ENCODE measurements at places on chromosomes 1 and 21.

DNA sequence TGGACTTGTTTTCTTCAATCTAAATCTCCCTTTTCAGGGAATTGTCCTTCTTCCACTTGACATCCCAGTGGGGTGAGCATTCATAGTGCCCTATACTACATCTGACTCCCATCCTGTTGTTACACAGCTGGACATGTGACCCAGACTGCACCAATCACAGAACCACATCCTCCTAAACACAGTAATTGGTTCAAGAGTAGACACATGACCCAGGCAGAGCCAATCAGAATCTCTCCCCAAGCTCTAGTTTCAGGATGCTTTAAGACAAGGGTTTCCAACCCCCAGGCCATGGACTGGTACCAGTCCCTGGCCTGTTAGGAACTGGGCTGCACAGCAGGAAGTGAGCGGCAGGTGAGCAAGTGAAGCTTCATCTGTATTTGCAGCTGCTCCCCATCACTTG is 5.6 kb upstream of the DDOST start:
- H3K36me3 ChIP-seq, result no peaks in the 10 kb centered on the region
- H3K27ac ChIP-seq, result no peak overlapping the region
- peaks cover 11% of the 10 kb centered on the region for H3K4me1 ChIP-seq
- no peaks in the 10 kb centered on the region for H3K27me3 ChIP-seq

- no peaks in the 10 kb centered on the region for H3K27me3 ChIP-seq
- H3K36me3 ChIP-seq, result peaks cover 17% of the 10 kb centered on the region
- H3K4me3 ChIP-seq, result peak overlapping the region; percentile 34
Observed at GRCh38 chr1:93081716-93082115, 2.6 kb downstream of the MTF2 start.

DNA sequence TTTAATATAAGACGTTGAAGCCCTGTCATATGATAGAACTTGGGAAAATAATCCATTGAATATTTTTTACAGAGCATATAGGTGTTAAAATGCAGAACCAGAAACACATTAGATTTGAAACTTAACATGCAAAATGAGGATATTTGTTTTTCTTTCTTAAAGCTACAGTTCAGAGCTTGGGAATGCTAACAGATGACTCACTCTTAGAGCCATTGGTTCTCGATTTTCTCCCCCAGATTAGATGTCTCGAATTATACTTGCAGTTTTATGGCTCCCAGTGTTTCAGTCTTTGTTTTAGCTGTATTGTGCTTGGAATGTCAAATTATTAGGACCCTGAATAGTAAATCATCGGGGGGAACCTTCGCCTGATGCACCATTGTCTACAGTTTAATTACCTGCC is 575.7 kb upstream of the ZP4 start:
- H3K27me3 ChIP-seq, result no peaks in the 10 kb centered on the region
- no peak for DNase-seq
- no peaks in the 10 kb centered on the region for H3K36me3 ChIP-seq
- no peak overlapping the region for H3K4me3 ChIP-seq

GRCh38 chr1:10908266-10908665 is 104.2 kb upstream of the TARDBP start:
- no peak overlapping the region for H3K4me3 ChIP-seq
- peaks cover 21% of the 10 kb centered on the region for H3K27me3 ChIP-seq
- DNase-seq, result no peak
- no peak overlapping the region for H3K27ac ChIP-seq
- peaks cover 8% of the 10 kb centered on the region for H3K4me1 ChIP-seq

- H3K36me3 ChIP-seq, result peaks cover 24% of the 10 kb centered on the region
- DNase-seq, result no peak
- H3K4me1 ChIP-seq, result peaks cover 45% of the 10 kb centered on the region
- no peaks in the 10 kb centered on the region for H3K27me3 ChIP-seq
- H3K27ac ChIP-seq, result peak overlapping the region; percentile 94
- peak overlapping the region; percentile 78 for H3K4me3 ChIP-seq
Observed at GRCh38 chr1:226882631-226883409, 12.4 kb downstream of the PSEN2 start.

DNA sequence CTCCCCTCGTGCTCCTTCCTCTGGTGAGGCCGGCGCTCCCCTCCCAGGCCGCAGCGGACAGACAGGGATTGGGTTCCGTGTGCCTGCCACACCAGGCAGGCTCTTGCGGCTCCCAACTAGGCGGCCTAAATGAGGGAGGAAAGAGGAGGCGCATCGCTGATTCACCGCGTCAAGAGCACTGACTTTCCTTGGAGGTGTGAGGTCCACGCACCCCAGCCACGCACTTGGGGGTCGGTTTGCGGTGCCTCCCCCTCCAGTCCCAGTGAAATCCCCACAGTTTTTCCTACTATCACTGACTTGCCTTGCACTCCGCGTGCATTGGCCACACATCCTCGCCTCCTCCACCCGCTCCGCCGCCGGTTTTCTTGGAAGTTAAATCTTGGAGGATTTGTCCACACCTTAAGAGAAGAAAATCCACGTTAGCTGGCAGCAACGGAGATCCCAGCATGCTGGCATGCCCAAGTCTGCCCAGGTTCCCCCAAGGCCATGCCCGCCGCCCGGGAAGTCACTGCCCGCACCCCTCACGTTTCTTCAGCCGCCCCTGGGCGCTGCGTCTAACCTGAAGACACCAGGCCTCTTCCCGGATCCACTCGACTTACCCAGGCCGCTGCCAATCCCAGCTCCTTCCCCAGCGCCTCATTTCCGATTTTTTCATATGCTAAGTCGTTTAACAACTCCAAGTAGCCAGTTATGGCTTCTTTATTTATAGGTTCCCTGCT is 1.1 kb upstream of the FOXD3 start:
- H3K27ac ChIP-seq, result peak overlapping the region; percentile 88
- H3K4me3 ChIP-seq, result peak overlapping the region; percentile 72
- DNase-seq, result no peak
- peaks cover 16% of the 10 kb centered on the region for H3K4me1 ChIP-seq
- H3K36me3 ChIP-seq, result peaks cover 6% of the 10 kb centered on the region

DNA sequence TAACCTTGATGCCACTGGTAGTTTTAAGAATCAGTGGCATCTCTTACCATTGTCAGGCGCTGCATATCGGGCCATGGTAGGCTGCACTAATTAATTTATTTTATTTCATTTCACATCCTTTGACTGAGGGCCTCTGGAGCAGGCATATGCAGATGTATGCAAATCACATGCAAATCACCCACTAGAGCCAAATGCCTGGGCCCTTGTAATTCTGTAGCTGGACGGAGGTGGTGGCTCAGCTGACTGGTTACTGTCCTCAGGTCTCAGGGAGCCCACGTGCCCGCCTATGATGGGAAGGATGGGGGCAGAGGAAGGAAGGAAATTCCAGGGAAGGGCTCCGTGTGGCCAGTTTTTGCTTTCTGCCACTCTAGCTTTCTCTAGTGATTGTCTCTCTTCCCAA is 122.7 kb downstream of the IGSF21 start:
- H3K36me3 ChIP-seq, result no peaks in the 10 kb centered on the region
- no peak overlapping the region for H3K4me3 ChIP-seq
- H3K4me1 ChIP-seq, result no peaks in the 10 kb centered on the region
- no peak overlapping the region for H3K27ac ChIP-seq

GRCh38 chr1:64866689-64867088 is 99.7 kb downstream of the JAK1 start:
- H3K27ac ChIP-seq, result peak overlapping the region; percentile 55
- H3K36me3 ChIP-seq, result peaks cover 33% of the 10 kb centered on the region
- no peak for DNase-seq
- H3K27me3 ChIP-seq, result no peaks in the 10 kb centered on the region
- peaks cover 40% of the 10 kb centered on the region for H3K4me1 ChIP-seq

- H3K27ac ChIP-seq, result no peak overlapping the region
- H3K4me1 ChIP-seq, result peaks cover 2% of the 10 kb centered on the region
- DNase-seq, result no peak
- no peaks in the 10 kb centered on the region for H3K27me3 ChIP-seq
- H3K4me3 ChIP-seq, result no peak overlapping the region
Observed at GRCh38 chr1:75765697-75766355, 20.2 kb upstream of the RABGGTB start.

- no peaks in the 10 kb centered on the region for H3K27me3 ChIP-seq
- H3K4me1 ChIP-seq, result no peaks in the 10 kb centered on the region
- H3K27ac ChIP-seq, result no peak overlapping the region
- H3K36me3 ChIP-seq, result no peaks in the 10 kb centered on the region
- no peak for DNase-seq
Observed at GRCh38 chr1:172993640-172994039, 57.1 kb downstream of the TNFSF18 start.

- peaks cover 6% of the 10 kb centered on the region for H3K27me3 ChIP-seq
- no peak overlapping the region for H3K27ac ChIP-seq
- H3K36me3 ChIP-seq, result no peaks in the 10 kb centered on the region
- no peak for DNase-seq
Observed at GRCh38 chr1:64499966-64500365, 30.0 kb downstream of the CACHD1 start.

DNA sequence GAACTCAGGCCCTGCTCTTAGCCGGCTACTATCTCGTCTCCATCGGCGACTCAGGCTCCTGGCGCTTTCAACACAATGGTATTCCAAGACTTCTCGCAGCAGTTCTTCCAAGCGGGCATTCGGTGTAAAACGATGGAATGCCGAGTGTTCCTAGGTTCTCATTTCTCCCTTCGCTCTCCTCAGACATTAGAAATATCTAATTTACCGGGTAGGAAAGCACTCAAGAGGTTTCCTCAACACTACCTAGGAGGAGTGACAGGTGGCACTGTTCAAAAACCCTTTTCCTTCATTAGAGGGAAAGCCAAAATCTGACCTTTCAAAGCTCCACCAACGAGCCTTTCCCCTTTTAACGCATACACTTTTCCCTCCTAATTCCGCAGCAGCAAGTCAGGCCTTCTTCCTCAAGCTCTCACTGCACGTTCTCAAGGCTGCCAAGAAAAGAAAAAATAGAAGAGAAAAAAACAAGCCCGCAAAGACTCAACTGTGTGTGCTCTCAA is 601 bp downstream of the UBE2G2 start:
- peak overlapping the region; percentile 92 for H3K4me3 ChIP-seq
- H3K4me1 ChIP-seq, result peaks cover 28% of the 10 kb centered on the region
- H3K27ac ChIP-seq, result peak overlapping the region; percentile 82
- DNase-seq, result no peak
- no peaks in the 10 kb centered on the region for H3K27me3 ChIP-seq

DNA sequence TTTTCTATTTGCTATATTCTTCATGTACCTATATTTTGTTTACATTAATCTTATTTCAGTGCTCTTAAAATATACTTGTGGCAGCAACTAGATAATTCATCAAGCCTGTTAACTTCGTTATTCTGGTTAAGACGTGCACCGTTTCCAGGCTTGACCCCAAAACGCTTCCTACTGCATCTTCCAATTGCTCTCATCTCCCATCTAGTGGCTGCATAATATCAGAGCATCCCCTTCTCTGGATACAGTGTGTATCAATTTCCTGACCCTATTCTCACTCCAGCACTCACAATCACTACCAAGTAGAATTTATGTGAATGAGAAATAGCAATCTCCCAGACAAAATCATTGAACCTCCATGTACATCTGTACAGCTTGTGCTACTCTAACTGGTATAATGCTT is 1280.3 kb upstream of the B3GALT2 start:
- no peaks in the 10 kb centered on the region for H3K4me1 ChIP-seq
- no peak overlapping the region for H3K27ac ChIP-seq
- H3K4me3 ChIP-seq, result no peak overlapping the region
- DNase-seq, result no peak
- H3K27me3 ChIP-seq, result no peaks in the 10 kb centered on the region

DNA sequence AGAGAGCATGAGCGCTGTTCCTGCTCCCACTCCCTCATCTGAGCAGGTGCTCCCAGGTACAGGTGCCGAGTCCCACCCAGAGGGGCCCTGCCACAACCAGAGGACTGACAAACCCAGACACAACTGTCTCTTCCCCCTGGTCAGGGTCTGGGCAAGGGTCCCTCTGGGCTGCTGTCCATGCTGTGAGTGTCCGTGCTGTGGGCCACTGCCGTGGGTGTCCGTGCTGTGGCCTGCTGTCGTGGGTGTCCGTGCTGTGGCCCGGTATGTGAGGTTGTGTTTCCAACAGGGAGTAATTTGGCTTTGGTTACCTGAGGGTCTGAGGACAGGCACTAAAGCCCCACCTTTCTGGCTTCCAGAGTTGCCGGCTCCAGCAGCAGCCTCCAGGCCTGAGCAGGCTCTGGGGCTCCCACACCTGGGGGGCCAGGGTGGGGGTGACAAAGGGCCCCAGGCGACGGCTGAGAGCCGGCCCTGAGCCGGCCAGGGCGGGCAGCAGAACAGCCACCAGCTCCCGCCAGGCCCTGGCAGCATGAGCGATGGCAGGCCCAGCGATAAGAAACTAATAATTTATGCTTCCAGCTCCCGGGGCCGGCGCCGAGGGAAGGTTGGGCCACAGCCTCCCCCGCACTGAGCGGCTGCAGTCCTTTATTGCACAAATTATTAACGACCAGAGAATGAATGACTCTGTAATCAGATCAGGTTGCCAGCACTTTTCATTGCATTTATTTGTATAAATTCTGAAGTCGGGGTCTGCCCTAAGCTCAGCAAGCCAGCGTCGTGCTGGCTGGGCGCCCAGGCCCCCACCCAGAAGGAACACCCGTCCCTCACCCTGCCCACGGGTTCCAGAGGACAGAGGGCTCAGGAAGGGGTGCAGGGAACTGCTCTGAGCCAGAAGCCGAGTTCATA is 7.3 kb upstream of the SAMD11 start:
- DNase-seq, result no peak
- peaks cover 12% of the 10 kb centered on the region for H3K4me1 ChIP-seq
- no peak overlapping the region for H3K27ac ChIP-seq
- H3K4me3 ChIP-seq, result no peak overlapping the region
- no peaks in the 10 kb centered on the region for H3K36me3 ChIP-seq
- peaks cover 41% of the 10 kb centered on the region for H3K27me3 ChIP-seq

- H3K36me3 ChIP-seq, result no peaks in the 10 kb centered on the region
- H3K4me3 ChIP-seq, result no peak overlapping the region
- peaks cover 5% of the 10 kb centered on the region for H3K27me3 ChIP-seq
- no peak overlapping the region for H3K27ac ChIP-seq
Observed at GRCh38 chr1:25210728-25211127, 21.6 kb downstream of the SYF2 start.

GRCh38 chr1:174819596-174819995 is 180.2 kb upstream of the CACYBP start:
- DNase-seq, result no peak
- peaks cover 21% of the 10 kb centered on the region for H3K36me3 ChIP-seq
- no peak overlapping the region for H3K4me3 ChIP-seq
- no peaks in the 10 kb centered on the region for H3K27me3 ChIP-seq
- no peak overlapping the region for H3K27ac ChIP-seq

DNA sequence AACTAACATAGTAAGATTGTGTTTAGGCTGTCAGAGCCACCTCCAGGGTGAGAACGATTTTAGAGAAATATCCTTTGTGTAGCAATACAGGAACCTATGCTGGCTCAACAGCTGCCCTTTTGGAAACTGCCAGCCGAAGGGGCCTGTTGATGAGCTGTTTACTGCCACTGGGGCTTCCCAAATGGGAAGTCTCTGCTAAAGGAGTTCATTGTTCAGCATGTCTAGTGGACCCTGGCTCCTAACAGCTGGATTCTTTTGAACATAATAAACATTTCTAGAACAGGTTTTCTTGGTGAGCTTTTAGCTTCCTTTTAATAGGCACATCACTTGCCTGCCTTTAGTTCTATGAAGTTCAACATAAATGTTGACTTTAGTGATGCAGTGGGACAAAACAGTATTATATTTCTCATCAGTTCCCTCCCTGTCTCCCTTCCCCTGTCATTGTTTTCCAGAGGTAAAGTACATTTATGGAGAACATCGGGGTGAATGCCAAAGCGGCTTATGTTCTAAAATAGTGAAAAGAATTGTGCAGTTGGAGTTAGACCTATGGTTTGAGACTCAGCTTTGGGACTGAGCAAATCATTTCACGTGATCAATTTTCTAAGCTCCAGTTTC is 57.4 kb downstream of the UCK2 start:
- H3K36me3 ChIP-seq, result peaks cover 3% of the 10 kb centered on the region
- DNase-seq, result no peak
- no peak overlapping the region for H3K4me3 ChIP-seq
- H3K27ac ChIP-seq, result peak overlapping the region; percentile 30

- no peak for DNase-seq
- no peak overlapping the region for H3K27ac ChIP-seq
- no peak overlapping the region for H3K4me3 ChIP-seq
- H3K4me1 ChIP-seq, result no peaks in the 10 kb centered on the region
- peaks cover 2% of the 10 kb centered on the region for H3K27me3 ChIP-seq
- no peaks in the 10 kb centered on the region for H3K36me3 ChIP-seq
Observed at GRCh38 chr1:2861988-2862813, 60.7 kb upstream of the TTC34 start.
